ENCODE measurements at places on chromosomes 2 and 18.

- DNase-seq, result peak; percentile 81
These were observed 202.6 kb downstream of the TGIF1 start for GRCh38 chr18:3652380-3653262.

DNA sequence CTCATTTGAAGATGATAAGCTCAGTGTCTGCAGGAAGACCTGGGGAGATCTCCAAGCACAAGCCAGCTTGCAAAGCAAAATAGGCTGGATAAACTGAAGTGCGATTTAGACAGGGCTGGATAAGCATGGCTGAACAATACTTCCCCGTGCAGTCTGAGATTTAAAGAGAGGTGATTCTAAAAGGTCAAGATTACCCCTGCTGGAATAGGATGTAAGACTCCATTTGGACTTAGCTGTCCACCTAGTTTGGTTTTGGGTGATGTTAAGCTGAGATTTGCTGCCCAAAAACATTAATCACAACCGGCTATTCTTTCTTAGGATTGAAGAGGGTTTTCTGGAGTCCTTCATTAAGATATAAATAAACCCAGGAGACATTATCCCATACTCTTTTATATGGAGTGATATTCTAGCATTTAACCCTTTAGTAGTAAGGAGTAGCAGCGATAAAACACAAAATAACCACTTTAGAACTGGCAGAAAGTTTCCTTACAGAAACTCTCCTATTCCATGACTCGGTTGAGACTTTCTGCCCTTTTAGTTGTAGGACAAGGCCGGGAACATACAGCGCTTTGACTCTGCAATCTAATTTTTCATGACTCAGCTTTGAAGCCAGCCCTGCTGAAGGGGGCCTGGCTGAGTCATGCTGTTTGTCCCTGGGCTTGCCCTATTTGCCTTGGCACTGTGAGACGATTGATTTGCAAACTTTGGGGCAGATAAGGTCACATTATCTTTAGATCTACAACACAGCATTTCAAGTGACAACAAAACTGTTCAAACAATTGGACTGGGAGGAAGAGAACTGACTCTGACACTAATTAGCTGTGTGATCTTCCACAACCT is 238.2 kb downstream of the GCA start:
- peak; percentile 63 for DNase-seq

- no peak for DNase-seq
These were observed 312.3 kb upstream of the KCNJ3 start for GRCh38 chr2:154386186-154386585.

DNA sequence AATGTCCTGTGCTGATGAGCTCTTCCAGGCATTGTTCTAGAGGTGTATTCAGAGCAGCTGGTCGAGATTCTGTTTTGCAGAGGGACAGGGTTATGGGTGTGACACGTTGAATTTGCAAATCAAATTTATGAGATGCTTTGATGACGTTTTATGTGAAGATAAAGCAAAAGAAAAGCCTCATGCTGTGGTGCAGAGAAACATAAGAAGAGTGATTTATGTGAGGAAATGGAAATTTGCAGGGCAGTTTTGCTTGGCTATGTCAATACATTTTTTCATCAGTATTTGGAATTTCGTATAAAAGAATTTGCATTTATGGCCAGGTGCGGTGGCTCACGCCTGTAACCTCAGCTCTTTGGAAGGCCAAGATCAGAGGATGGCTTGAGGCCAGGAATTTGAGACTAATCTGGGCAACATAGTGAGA is 36.4 kb downstream of the TSN start:
- no peak for DNase-seq

GRCh38 chr2:63040586-63040985 is 10.0 kb upstream of the OTX1 start:
- peak; percentile 3 for DNase-seq

DNA sequence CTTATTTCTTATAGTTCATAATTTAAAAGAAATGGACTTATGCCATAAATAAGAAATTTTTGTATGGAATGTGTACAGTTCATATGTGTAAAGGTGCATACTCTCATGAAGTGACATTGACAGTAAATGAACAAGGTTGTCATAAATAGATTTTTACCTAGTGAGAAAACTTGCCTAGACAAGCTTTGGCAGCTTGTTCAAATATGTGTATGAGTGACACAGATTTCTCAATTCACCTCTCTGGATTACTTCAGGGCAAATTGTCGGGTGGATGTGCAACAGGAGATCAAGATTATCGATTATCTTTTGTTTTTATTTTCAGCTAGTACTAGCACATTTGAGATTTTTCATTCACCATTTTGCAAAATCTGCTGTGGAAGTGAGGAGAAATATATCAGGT is 758.1 kb upstream of the ACVR2A start:
- DNase-seq, result no peak

DNA sequence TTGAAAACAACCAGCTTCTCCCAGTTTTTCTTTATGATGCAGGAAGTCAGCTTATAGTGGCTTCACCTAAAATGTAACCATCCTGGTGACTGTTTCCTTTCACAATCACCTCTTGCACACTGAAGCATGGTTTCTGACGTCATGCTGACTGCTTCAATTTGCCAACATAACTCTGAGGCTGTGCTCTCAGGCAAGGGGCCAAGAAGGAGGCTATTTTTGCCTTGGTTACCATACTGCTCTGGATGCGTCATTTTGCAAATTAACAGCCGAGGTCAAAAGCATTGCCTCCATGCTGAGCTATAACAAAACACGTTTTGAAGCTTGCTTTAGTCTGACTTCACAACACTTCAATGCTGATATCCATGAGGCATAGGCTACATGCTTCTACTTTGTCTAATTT is 397.8 kb downstream of the METTL4 start:
- no peak for DNase-seq

- DNase-seq, result no peak
These were observed 41.7 kb downstream of the PLEKHM3 start for GRCh38 chr2:207983641-207984042.

- DNase-seq, result no peak
These were observed 162.0 kb downstream of the CAPN13 start for GRCh38 chr2:30645081-30645744.

DNA sequence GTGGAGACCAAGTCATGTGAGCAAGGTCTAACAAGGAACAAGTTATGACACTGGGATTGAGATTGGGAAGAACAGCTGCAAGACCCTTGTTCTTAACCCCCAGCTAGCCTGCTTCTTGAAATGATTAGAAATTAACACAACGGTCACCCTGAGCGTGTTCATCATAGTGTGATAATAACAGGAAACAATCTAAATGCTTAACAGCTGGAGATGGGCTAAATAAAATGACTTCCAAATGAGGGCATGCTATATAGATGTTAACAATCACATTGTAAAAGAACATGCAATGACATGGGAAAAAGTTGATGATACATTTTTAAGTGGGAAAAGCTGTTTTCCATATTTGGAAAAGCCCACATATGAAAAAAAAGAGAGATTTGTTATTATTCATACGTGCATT is 47.6 kb downstream of the RPL37A start:
- DNase-seq, result no peak

GRCh38 chr2:240223631-240224030 is 83.2 kb upstream of the OTOS start:
- no peak for DNase-seq

DNA sequence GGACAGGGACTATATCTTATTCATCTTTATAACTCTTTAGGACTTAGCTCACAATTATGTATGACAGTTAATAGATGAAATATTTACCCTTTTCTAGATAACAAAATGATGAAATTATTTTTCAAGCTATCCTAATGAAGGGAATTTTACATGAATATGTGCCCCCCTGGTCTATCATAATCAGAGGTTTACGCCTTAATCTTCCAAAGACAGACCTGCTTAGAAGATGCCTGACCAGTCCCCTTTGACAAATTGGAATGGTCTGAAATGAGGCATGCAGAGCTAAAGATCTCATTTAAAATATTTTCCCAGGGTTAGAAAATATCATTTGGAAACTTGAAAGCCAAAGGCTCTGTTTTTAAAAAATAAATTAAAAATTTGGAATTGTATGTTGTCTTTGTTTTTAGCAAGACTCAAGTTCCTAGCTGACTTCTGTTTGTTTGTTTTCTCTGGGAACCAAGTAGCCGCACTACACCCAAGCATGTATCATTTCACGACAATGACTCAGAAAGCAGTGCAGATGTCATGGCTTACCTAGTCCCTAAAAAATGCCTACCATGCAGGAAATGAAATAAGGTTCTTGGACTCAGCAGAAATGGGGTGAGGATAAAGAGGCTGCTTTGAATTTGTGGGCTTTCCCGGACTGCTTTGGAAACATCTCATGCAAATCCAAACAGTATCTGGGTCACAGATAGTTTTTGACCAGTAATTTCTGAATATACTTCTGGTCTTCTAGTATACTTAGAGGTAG is 162.1 kb downstream of the ZEB2 start:
- peak; percentile 42 for DNase-seq

DNA sequence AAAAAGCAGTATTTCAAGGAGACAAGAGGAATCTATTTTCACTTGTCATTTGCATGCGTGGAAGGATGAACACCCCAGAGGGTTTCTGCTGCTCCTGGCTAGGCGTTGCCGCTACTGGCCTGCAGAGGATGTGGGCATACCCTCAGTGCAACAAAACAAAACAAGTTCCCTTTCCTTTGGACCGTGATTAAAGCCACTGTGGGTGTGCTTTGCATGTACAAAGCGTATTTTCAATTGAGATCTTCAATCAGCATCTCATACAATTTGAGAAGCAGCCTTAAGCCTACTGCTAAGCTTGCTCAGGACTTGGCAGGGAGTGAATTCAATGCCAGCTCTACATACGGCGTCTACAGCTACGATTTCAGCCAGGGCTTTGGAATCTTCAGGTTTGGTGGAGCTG is 298.4 kb downstream of the LPIN1 start:
- DNase-seq, result no peak

GRCh38 chr2:51990684-51991083 is 958.8 kb upstream of the NRXN1 start:
- no peak for DNase-seq

- no peak for DNase-seq
These were observed 8.9 kb upstream of the OSR1 start for GRCh38 chr2:19367326-19367725.

DNA sequence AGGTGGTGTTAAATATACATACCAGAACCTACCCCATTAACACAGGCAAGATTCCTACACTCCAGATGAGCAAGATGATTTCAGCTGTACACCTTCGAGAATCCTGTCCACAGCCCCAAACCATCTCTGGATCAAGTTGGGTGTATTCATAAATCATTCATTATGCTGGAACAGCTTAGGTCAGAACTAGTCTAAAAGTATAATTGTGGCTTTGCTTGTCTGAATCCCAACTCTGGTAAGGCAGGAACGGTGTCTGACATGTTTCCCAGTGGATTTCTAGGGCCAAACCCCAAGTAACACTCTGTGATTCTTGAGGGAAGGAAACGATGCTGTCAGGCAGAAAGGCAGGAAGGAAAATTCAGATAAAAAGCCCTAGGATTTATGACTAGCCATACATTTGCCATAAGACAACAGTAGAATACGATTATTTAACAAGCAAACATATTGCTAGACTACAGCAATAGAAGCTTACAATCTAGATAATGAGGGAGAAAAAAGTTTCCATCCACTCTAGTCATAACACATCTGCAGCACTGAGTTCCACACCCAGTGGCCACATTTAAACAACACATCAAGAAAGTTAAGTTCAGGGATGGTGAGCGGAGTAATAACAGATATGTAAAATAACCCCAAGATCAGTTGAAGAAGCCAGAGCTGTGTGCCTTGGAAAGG is 444.8 kb downstream of the RND3 start:
- DNase-seq, result no peak

DNA sequence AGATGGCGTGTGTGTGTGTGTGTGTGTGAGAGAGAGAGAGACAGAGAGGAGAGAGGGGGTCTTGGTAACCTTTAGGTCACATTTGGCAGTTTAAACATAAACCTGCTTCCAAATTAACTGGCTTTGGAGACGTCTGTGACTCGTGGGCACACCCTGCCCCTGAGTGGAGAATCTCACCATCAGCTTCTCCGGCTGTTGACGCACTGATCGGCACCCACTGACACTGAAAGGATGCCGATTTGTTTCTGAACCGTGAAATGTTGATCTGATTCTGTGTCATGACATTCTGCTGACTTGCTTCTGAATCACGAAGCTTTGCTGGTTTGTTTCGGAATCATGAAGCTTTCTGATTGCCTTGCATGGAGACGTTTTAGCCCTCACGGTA is 114.7 kb downstream of the RTP5 start:
- no peak for DNase-seq

GRCh38 chr2:39313575-39313974 is 69.8 kb upstream of the CDKL4 start:
- DNase-seq, result no peak

GRCh38 chr18:79484661-79485621 is 89.2 kb downstream of the NFATC1 start:
- DNase-seq, result peak; percentile 79

GRCh38 chr2:200577027-200577426 is 8.8 kb upstream of the AOX1 start:
- no peak for DNase-seq

DNA sequence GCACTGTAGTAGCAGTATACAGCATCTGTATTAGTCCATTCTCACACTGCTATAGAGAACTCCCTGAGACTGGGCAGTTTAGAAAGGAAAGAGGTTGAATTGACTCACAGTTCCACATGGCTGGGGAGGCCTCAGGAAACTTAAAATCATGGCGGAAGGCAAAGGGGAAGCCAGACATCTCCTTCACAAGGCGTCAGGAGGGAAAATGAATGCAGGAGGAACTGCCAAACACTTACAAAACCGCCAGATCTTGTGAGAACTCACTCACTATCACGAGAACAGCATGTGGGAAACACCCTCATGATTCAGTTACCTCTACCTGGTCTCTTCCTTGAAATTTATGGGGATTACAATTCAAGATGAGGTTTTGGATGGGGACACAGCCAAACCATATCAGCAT is 25.4 kb downstream of the MAP4K4 start:
- no peak for DNase-seq

- no peak for DNase-seq
These were observed 963.6 kb downstream of the SOCS6 start for GRCh38 chr18:71252351-71252865.

GRCh38 chr2:74843899-74844298 is 10.0 kb downstream of the HK2 start:
- DNase-seq, result peak; percentile 65

DNA sequence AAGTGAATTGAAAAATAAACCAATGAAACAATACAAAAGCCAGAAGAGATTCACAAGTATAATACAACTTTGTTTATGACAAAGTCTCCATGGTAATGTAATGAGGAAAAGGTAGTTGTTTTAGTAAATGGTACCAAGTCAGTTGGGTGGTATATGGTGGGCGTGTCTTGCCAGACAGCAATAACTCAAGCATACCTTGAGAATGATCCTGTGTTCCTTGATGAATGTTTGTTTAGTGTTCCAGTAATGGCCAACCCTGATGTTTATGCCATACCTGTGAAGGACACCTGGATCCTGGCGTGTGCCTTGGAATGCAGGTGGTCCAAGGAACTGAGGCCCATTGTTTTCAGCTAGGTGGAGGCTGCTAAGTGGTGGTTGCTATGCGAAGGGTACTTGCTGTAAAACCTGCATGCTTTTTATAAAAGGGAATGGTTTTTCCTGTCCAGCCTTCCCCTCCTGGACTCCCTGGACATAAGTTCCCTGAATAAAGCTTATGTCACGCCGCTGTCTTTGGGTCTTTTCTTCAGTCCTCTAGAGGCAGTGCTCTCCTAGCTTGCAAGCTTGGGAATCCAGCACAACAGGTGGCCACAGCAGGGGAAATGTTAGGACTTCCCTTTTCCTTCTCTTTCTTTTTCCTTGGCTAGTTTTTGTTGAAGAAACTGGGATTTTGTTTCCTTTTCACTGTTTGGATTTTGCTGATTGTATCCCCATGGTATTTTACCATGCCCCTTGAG is 54.7 kb downstream of the MTA3 start:
- DNase-seq, result no peak

- no peak for DNase-seq
These were observed 211.0 kb downstream of the AKAIN1 start for GRCh38 chr18:4986066-4986465.

- DNase-seq, result no peak
These were observed 30.7 kb upstream of the LGALSL start for GRCh38 chr2:64423303-64423702.
